ENCODE measurements at places on chromosomes 2 and 18. TPM values are rescaled to one million over a fixed set of nuclear protein-coding genes. Genes with fewer than 3 reads are reported as not detected.

Gene ALLC
- total RNA-seq: not detected

DNA sequence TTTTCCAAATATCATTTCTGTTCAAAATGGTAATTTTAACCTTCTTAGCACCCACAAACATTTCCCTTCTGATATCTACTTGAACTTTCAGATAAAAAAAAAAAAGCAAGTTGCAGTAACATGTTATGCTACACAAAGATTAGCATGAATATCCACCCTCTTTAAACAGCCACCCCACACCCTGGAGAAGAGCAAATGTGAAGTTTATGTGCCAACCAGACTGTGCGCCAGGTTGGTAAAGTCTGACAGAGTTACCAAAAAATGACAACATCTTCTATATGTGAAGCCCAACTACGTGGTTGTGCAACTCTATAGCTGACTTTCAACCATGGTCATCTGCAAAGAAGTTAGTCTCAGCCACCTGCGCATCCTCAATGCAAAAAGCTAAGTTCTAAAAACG, 62.6 kb downstream of the BCL11A start:
- DNase-seq: no peak

DNA sequence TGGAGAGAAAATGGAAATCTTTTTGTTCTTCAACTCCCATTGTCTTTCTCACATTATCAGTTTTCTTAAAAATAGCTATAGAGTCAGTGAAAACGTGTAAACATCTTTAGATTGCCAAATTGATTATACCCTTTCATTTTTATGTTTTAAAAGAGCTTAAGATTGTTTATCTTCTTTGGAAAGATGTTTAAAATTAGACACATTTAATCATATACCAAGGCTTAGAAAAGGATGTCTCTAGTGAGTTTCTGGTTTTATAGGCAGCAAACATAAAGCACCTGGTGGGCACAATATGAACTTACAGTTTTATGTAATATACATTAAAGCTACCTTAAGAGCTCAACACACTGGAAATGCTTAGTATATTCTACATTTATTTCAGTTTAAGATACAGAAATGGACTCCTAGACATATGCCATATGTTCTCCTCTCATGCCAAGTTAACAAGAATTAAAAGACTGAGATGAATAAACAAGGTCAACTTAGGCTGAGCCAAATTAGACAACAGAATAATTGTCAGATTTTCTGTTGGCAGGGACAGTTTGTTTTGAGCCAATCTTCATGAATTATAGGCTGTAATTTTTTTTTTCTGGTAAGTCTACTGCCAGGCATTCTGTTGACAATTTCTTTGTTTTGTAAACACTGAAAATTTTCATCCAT, 112.7 kb downstream of the OTX1 start:
- DNase-seq: no peak

GRCh38 chr2:46954951-46955571, 39.5 kb upstream of the MCFD2 start:
- DNase-seq: no peak

Gene TLX2
- 0.88 TPM for total RNA-seq

Gene EVX2
- total RNA-seq: not detected

Data from activated naive CD8-positive, alpha-beta T cell treated with anti-CD3 and anti-CD28 coated beads, Interleukin-2, amount 10 ng/mL, durations not matched to agents 7 days and 5 days (primary cell).